Spinal cord (tissue), 10 donors: ENCODE measurements at places on chromosomes 1 and 21. TPM values are rescaled to one million over a fixed set of nuclear protein-coding genes. Genes with fewer than 3 reads are reported as not detected.

PRXL2B gene
- total RNA-seq, result 21.1 TPM

ADCY10 gene
- 0.33 TPM for total RNA-seq

CACYBP gene
- total RNA-seq, result 98.4 TPM

DCAF6 gene
- total RNA-seq, result 55.4 TPM

SPATA1 gene
- total RNA-seq, result 0.99 TPM

CIART gene
- 14.7 TPM for total RNA-seq

RCSD1 gene
- total RNA-seq, result 26.2 TPM

HES3 gene
- total RNA-seq, result not detected

GUCA2B gene
- not detected for total RNA-seq

NBPF4 gene
- total RNA-seq, result not detected

KRTAP19-3 gene
- total RNA-seq, result not detected

RXFP4 gene
- total RNA-seq, result not detected

HTR6 gene
- 0.89 TPM for total RNA-seq

TAS1R3 gene
- 0.10 TPM for total RNA-seq

S100B gene
- total RNA-seq, result 258 TPM

PCAT6 gene
- not detected for total RNA-seq

RHD gene
- total RNA-seq, result 3.0 TPM

UBXN10 gene
- total RNA-seq, result 4.2 TPM

FCGR3A gene
- 5.6 TPM for total RNA-seq

LDLRAD1 gene
- total RNA-seq, result not detected

SPRR2G gene
- not detected for total RNA-seq

SLAMF7 gene
- 0.11 TPM for total RNA-seq

IL10 gene
- 1.2 TPM for total RNA-seq

LEMD1 gene
- 0.99 TPM for total RNA-seq

SPRR2A gene
- not detected for total RNA-seq

IL20 gene
- not detected for total RNA-seq

TBX15 gene
- 30.6 TPM for total RNA-seq

CASQ1 gene
- total RNA-seq, result 1.3 TPM

ADAM30 gene
- total RNA-seq, result not detected

UBE2U gene
- not detected for total RNA-seq

IGSF3 gene
- 25.7 TPM for total RNA-seq

C4BPB gene
- 0.20 TPM for total RNA-seq

ZRANB2 gene
- total RNA-seq, result 67.5 TPM

CFHR1 gene
- total RNA-seq, result 0.89 TPM

BRINP3 gene
- 24.4 TPM for total RNA-seq

TSEN15 gene
- total RNA-seq, result 46.6 TPM

THEM5 gene
- total RNA-seq, result not detected

RHBDL2 gene
- 0.69 TPM for total RNA-seq

AIM2 gene
- total RNA-seq, result 2.8 TPM

PKP1 gene
- 0.99 TPM for total RNA-seq

DNM3 gene
- total RNA-seq, result 93.9 TPM

TTLL10 gene
- 0.79 TPM for total RNA-seq

PRAMEF20 gene
- total RNA-seq, result not detected

CSF3R gene
- 19.7 TPM for total RNA-seq

OR2T12 gene
- total RNA-seq, result not detected

GJA5 gene
- 27.5 TPM for total RNA-seq

KCNK1 gene
- 12.9 TPM for total RNA-seq

RIPPLY3 gene
- not detected for total RNA-seq

PTPN7 gene
- 1.4 TPM for total RNA-seq

NHLH1 gene
- total RNA-seq, result 1.9 TPM

C1orf115 gene
- 44.9 TPM for total RNA-seq

PTCH2 gene
- total RNA-seq, result 2.0 TPM

IGSF9 gene
- 1.3 TPM for total RNA-seq

KCNJ9 gene
- 2.3 TPM for total RNA-seq

ARV1 gene
- total RNA-seq, result 28.7 TPM

L1TD1 gene
- total RNA-seq, result 2.5 TPM

ERICH3 gene
- total RNA-seq, result 5.7 TPM
